GM12878 (cell line): ENCODE measurements at places on chromosomes 4 and X. TPM values are rescaled to one million over a fixed set of nuclear protein-coding genes. Genes with fewer than 3 reads are reported as not detected.

DNA sequence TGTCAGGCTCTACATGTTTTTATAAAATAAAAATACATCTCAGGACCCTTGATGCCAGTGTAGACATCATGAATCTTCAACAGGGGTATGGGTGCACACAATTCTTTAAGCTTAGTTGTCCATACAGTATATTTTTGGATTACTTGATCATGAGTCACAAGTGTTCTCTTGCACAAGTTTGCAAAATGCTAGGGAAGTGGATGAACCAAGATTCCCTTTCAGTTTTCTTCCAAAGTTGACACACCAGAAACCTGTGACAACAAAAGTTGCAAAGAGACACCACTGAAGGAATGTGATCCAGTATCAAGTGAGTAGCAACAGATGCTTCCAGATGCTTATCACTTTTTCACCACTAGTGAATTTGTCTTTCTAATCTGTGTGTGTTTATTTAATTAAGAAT is 1021.2 kb downstream of the PCDH7 start:
- no peak for DNase-seq

DNA sequence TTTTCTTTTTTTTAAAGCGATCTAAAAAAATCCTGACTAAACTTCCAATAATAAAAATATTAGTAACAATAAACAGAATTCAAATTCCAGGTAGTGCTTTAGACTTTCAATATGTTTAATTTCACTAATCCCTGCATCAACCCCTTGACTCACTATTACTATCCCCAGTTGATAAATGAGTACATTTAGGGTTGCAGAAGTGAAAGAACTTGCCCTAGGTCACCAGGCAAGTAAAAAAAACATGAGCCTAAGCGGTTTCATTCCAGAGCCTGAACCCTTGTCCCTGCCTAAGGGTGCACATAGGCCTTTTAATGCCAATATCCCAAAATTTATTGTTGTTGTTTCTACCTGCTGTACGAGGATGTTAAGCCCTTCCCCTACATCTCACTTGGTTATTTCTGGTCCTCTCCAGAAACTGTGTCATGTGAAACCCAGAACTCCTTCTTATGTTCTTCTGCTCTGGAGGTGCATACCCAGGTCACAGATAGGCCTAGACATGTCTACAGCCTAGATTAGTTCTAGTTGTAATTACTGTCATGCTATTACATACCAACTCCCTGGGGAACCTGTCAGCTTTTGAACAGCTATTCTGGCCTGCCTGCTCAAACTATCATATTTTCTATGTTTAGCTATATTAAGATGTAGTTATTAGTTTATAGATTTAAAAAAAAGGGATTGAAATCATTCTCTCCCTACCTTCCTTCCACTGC is 244.5 kb upstream of the PITX2 start:
- DNase-seq, result peak; percentile 44

DNA sequence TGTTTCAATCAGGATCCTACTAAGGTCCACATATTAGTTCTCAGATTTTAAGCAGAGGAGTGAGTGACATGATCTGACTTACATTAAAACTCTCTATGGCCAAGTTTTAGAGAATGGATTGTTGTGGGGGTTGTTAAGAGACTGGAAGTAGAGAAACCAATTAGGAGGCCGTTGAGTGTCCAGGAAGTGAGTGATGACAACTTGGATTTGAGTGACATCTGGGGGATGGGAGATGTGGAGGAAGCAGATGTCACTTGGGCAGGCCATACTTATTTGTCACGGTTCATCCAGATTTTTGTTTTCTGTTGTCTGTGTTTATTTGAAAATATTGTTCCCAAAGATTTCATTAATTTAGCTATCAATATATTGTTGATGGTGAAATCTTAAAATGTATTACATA is 28.3 kb downstream of the ADD1 start:
- no peak for DNase-seq

GRCh38 chr4:48578132-48578968 is 88.3 kb downstream of the ZAR1 start:
- peak; percentile 12 for DNase-seq

DNA sequence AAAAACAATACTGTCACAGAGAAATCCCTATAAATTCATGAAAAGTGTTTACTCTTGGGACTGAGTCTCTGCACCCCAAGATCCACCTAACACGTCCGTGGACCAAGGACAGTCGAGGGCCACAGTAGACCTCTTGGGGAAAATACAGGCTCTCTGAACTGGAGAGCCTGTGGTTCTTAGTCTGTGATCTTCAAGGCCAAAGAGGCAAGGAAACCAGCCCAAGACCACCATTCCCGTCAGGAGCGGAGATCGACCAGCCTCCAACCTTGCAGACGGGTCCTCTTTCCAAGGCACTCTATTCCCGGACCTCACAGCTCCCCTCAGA is 1.6 kb upstream of the APBB2 start:
- DNase-seq, result no peak

DNA sequence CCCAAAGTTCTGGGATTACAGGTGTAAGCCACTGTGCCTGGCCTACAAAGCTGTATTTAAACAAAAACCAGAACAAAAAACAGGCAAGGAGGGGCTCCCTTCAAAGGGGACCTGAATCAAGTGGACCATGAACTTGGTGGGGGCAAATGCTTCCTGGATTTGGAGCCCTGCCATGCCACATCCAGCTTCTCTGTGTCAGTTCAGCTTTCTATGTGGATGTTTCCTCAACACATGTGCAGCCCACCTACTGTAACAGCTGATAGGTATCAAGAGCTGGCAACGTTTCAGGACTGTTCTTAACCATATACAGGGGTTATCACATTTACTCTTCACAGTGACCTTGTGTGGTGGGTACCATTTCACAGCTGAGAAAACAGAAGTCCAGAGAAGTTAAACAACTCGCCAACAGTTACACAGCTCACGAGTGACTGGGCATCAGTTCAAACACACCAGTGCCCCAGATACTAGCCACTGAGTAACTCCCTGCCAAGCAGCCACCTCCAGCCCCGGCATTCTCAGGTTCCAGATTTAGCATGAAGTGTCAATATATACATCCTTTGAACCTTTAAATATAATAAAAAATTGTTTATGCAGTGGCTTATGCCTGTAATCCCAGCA is 7.5 kb downstream of the GPR143 start:
- DNase-seq, result no peak

CENPVL2 gene
- not detected in 2 replicates for polyA plus RNA-seq

AWAT2 gene
- not detected in 2 replicates for polyA plus RNA-seq

EMD gene
- polyA plus RNA-seq, result 89.5 and 101 TPM in 2 replicates

BCLAF3 gene
- polyA plus RNA-seq, result 0.65 and 0.74 TPM in 2 replicates

GIMD1 gene
- polyA plus RNA-seq, result not detected in 2 replicates
